ENCODE measurements at places on chromosomes 1 and 21.

DNA sequence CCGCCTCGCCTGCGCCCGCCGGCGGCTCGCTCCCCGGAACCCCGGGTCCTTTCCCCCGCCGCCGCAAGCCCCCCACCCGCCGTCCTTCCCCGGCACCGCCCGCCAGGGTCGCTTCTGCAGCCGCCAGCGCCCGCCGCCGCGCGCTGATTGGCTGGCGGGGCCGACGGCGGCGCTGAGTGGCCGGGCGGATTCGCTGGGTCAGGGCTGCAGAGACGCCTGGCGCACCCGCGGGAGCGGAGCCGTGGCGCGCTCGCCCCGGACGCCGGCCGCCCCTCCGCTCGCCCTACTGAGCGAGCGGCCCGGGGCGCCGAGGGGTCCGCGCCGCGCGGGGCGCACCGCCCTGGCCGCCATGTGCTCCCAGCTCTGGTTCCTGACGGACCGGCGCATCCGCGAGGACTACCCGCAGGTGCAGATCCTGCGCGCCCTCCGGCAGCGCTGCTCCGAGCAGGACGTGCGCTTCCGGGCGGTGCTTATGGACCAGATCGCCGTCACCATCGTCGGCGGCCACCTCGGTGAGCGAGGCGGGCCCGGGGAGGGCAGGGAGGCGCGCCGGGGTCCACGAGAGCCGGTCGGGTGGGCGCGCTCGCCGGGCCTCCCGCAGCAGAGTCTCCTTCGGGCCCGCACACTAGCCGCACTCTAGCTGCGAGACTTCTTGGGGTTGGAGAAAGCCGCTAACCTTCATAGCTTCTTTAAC is at the start of gene RIMKLA:
RIMKLA (plus strand) TSS at position 207 of the 694 bp plus-strand sequence; CDS start at position 350, 143 bp downstream.
- peak; percentile 11 for DNase-seq

- DNase-seq: no peak
Measured at GRCh38 chr1:114472408-114472807, 38.6 kb downstream of the TRIM33 start.

DNA sequence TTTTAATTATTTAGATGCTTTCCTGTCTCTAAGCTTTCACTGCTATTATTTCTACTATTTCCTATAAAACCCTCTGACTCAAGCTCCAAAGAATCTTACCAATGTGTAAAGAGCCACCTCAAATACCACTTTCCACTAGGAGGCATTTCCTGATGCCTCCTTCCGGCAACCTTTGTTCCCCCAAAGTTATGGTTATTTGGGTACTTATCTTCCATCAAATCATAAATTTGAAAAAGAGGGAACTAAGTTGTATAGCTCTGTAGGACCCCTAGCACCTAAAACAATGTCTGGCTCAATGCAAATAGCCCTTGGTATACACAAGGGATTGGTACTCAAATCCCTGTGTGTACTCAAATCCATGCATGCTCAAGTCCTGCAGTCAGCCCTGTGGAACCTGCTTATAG is 79.6 kb downstream of the NME7 start:
- no peak for DNase-seq

DNA sequence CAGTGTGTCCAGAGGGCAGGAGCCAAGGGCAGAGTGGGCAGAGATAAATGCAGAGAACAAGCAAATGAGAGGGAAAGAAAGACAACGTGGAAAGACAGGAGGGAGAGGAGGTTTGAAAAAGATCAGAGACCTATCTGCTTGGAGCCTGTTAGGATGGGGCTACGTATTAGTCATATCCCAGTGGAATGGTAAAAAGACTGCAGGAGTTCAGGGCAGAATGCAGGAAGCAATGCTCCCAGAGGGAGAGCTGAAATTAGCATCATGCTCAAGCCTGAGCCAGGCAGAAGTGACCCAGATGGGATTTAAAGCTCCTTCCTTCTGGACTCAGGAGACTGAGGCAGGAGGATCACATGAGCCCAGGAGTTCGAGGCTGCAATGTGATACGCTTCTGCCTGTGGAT is 261.3 kb upstream of the CHRM3 start:
- no peak for DNase-seq

DNA sequence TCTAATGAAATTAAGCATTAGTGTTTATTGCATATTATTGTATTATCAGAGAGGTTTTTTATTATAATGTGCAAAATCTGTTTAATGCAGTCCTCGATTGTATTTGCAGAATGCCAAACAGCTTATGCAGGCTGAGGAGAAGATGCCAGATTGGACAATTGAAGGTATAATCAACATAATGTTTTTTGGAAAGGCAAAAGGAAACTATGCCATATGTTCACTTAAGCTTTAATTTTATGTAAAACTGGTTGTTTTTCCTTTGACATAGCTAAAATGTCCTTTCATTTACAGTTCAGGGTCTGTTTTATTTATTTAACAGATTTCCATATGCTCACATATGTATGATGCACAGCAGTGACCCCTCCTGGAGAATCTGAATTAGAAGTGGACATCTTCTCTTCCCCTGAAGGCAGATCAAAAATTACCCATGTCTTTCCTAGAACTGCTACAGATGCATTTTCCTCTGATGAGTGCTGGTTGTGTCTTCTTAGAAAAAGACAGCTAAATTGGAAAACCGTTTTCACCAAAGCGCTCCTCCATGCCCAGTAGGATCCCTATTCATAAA is 143.5 kb upstream of the USH2A start:
- DNase-seq: no peak

GRCh38 chr1:209355415-209355814 is 228.1 kb upstream of the CAMK1G start:
- no peak for DNase-seq
